ENCODE measurements at places on chromosomes 5 and 9. TPM values are rescaled to one million over a fixed set of nuclear protein-coding genes. Genes with fewer than 3 reads are reported as not detected.

The ADAMTS19 gene
- not detected for total RNA-seq

GRCh38 chr9:133821601-133822429 lies 83.7 kb upstream of the SARDH start:
- no peak overlapping the region for H3K4me3 ChIP-seq
- H3K27me3 ChIP-seq, result no peaks in the 10 kb centered on the region
- peak overlapping the region; percentile 23 for H3K27ac ChIP-seq
- peak; percentile 82 for DNase-seq
- H3K36me3 ChIP-seq, result peaks cover 10% of the 10 kb centered on the region
- H3K4me1 ChIP-seq, result peaks cover 23% of the 10 kb centered on the region

The MYOZ3 gene
- 0.02 TPM for total RNA-seq

GRCh38 chr9:132160802-132161742 lies 786 bp upstream of the NTNG2 start:
- no peaks in the 10 kb centered on the region for H3K4me1 ChIP-seq
- no peaks in the 10 kb centered on the region for H3K36me3 ChIP-seq
- H3K27ac ChIP-seq, result no peak overlapping the region

GRCh38 chr5:119292701-119293515 lies 62.9 kb upstream of the TNFAIP8 start:
- no peak overlapping the region for H3K4me3 ChIP-seq
- DNase-seq, result no peak
- no peaks in the 10 kb centered on the region for H3K27me3 ChIP-seq

DNA sequence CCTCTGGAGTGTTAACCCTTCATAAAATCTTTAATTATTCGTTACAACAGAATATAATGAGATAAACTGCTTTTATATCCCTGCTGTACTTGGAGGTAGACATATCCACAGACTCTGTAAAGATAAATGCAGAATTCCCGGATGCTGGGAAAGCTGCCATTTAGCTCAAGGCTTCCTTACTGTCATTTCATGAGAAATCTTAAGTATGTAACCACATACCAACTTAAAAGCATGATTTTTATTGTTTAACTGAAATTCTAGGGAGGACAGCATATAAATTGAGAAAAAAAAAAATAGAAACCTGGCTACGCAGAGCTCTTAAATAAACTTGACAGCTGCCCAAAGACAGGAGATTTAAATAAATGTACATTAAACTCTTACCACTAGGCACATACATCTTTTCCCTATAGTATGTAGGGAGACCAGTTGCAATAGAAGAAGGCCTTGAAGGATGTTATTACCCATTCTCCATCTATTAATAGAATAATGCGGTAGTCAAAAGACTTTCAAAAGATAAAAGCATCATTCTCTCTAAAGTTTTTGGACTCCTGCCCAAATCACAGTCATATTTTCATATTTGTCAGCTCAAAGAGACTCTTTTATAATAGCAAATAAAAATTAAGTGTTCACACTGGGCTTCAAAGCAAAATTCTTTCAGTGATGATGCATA lies 373.8 kb downstream of the NDUFS4 start:
- no peak overlapping the region for H3K27ac ChIP-seq
- no peaks in the 10 kb centered on the region for H3K4me1 ChIP-seq
- H3K4me3 ChIP-seq, result no peak overlapping the region
- DNase-seq, result no peak

GRCh38 chr5:125798307-125798706 lies 624.9 kb upstream of the GRAMD2B start:
- H3K4me3 ChIP-seq, result no peak overlapping the region
- no peak overlapping the region for H3K27ac ChIP-seq
- no peaks in the 10 kb centered on the region for H3K4me1 ChIP-seq
- no peaks in the 10 kb centered on the region for H3K27me3 ChIP-seq

The OR1J2 gene
- total RNA-seq, result not detected

The CERCAM gene
- total RNA-seq, result 28.0 TPM

The RALGDS gene
- total RNA-seq, result 21.5 TPM

The TPPP gene
- total RNA-seq, result 0.03 TPM

- H3K4me3 ChIP-seq, result no peak overlapping the region
- no peak for DNase-seq
- no peak overlapping the region for H3K27ac ChIP-seq
- H3K4me1 ChIP-seq, result no peaks in the 10 kb centered on the region
- peaks cover 5% of the 10 kb centered on the region for H3K27me3 ChIP-seq
Observed at GRCh38 chr9:89109666-89110065, 69.0 kb downstream of the SHC3 start.

GRCh38 chr9:36866840-36867239 lies 167.2 kb downstream of the PAX5 start:
- no peaks in the 10 kb centered on the region for H3K4me1 ChIP-seq
- no peaks in the 10 kb centered on the region for H3K27me3 ChIP-seq
- no peak for DNase-seq
- no peak overlapping the region for H3K4me3 ChIP-seq
- no peaks in the 10 kb centered on the region for H3K36me3 ChIP-seq

The TTF1 gene
- 20.3 TPM for total RNA-seq

The UNC5A gene
- total RNA-seq, result 0.18 TPM

DNA sequence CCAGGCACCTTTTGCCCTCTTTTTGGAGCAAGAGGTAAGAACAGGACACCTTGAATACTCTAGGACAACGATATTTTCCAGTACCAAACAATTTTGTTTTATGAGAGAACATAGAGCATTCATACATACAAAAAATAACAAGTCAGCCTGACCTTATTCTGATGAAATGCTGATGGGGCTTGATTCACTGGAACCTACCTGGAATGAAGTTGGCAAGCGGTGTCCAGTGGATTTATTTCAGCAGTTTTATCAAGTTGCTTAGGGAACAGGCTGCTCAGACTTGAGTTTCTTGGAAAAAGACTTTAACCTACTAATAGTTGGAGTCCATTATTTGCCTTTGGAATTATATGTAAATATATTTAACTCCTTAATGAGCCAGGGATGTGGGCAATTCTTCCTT lies 322.0 kb downstream of the ARRDC3 start:
- H3K4me1 ChIP-seq, result no peaks in the 10 kb centered on the region
- H3K4me3 ChIP-seq, result no peak overlapping the region

The FAM81B gene
- not detected for total RNA-seq

GRCh38 chr9:122389799-122390481 lies 19.1 kb downstream of the PTGS1 start:
- no peaks in the 10 kb centered on the region for H3K27me3 ChIP-seq
- peak; percentile 62 for DNase-seq
- H3K4me3 ChIP-seq, result no peak overlapping the region
- H3K4me1 ChIP-seq, result peaks cover 30% of the 10 kb centered on the region

DNA sequence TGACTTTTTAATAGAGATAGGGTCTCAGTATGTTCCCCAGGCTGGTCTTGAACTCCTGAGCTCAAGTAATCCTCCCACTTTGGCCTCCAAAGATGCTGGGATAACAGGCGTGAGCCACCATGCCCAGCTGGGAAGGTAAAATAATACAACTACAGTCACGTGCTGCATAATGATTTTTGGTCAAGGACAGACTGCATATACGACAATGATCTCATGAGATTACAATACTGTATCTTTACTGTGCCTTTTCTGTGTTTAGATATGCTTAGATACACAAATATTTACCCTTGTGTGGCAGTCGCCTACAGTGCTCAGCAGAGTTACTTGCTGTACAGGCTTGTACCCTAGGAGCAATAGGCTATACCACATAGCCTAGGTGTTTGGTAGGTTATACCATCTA lies 14.2 kb upstream of the IRF1 start:
- DNase-seq, result no peak
- no peaks in the 10 kb centered on the region for H3K36me3 ChIP-seq
- no peaks in the 10 kb centered on the region for H3K4me1 ChIP-seq
- no peak overlapping the region for H3K4me3 ChIP-seq
- H3K27me3 ChIP-seq, result no peaks in the 10 kb centered on the region
- H3K27ac ChIP-seq, result no peak overlapping the region

DNA sequence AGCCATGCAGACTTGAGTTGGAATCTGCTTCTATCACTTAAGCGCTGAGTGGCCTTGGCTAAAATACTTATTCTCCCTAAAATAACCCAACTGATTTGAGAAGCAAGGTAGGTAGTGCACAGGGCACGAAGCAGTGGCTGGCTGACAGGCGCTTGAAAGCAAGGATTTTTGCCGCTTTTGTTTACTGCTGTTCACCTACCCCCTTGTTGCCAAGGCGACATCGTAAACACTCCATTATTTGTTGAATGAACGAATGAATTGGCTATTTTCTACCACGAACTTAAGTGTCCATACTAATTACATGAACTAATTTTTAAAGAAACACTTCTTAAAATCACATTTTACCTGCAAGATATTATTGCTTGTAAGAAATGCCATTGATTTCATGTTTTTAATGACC lies 98.0 kb downstream of the ANKH start:
- H3K4me1 ChIP-seq, result no peaks in the 10 kb centered on the region
- H3K27me3 ChIP-seq, result no peaks in the 10 kb centered on the region
- DNase-seq, result no peak

GRCh38 chr5:123422433-123423277 lies 548 bp downstream of the CEP120 start:
- no peaks in the 10 kb centered on the region for H3K36me3 ChIP-seq
- H3K27me3 ChIP-seq, result no peaks in the 10 kb centered on the region

GRCh38 chr5:117594166-117594565 lies 1019.5 kb upstream of the SEMA6A start:
- no peaks in the 10 kb centered on the region for H3K4me1 ChIP-seq
- DNase-seq, result peak; percentile 4
- H3K27ac ChIP-seq, result no peak overlapping the region
- no peaks in the 10 kb centered on the region for H3K27me3 ChIP-seq
